PC-9 (cell line): ENCODE measurements at places on chromosomes 6 and 20. TPM values are rescaled to one million over a fixed set of nuclear protein-coding genes. Genes with fewer than 3 reads are reported as not detected.
A peak's percentile ranks its signal among the peaks of the same experiment; 100 is the strongest.

TENT5A gene
- total RNA-seq = 2.0 and 2.2 TPM in 2 replicates

- no peak for DNase-seq
Observed at GRCh38 chr6:13278991-13279390, 49.3 kb downstream of the TBC1D7 start.

DNA sequence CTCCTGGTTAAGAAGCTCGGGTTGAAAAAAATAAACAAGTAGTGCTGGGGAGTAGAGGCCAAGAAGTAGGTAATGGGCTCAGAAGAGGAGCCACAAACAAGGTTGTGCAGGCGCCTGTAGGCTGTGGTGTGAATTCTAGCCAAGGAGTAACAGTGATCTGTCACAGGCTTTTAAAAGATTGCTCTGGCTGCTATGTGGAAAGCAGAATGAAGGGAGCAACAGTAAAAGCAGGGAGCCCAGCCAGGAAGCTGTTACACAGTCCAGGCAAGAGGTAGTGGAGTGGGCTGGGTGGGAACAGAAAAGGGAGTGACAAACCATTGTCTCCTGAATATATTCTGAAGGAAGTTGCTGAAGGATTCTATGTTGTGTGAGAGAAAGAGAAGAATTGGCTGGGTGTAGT is 2.0 kb downstream of the HFE start:
- DNase-seq = no peak

DNA sequence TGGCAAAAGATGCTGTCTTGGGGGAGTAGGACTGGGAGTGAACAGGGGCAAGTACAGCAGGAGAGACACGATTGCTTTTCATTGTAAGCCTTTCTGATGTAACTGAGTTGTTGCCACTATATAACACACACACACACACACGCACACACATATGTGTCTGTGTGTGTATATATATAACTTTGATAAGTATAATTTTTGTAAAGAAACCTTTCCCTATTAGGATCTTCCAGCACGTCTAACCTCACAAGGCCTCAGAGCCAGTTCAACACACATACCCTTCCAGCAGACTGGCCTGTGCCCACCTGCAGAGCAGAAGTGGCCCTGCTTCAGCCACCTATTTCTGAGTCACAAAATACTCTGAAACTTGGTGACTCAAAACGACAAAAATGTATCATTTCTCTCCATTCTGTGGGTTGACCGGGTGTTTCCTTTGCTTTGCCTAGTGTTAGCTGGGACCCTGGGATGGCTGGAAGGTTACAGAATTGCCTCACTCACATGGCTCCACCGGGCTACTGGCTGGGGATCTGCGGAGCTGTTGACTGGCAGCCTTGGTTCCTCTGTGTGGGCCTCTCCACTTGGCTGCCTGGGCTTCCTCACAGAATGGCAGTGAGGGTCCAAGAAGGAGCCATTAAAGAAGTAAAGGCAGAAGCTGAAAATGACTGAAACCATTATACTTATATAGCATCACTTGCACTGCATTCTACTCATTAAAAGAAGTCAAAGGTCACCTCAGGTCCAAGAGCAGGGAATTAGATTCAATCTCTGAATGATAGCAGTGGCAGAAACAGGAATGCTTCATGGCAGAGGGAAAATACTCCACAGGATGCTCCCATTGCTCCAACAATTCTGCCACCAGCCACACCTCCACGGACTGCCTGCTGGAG is 126.4 kb downstream of the BANF2 start:
- DNase-seq = no peak

GRCh38 chr6:24357336-24358218 is at the start of gene DCDC2:
TSS of gene DCDC2 (minus strand) at chr6:24358059. CDS start at chr6:24357750, 309 bp downstream.
- peak; percentile 83 for DNase-seq
